ENCODE measurements at places on chromosomes 6 and 20. TPM values are rescaled to one million over a fixed set of nuclear protein-coding genes. Genes with fewer than 3 reads are reported as not detected.

DNA sequence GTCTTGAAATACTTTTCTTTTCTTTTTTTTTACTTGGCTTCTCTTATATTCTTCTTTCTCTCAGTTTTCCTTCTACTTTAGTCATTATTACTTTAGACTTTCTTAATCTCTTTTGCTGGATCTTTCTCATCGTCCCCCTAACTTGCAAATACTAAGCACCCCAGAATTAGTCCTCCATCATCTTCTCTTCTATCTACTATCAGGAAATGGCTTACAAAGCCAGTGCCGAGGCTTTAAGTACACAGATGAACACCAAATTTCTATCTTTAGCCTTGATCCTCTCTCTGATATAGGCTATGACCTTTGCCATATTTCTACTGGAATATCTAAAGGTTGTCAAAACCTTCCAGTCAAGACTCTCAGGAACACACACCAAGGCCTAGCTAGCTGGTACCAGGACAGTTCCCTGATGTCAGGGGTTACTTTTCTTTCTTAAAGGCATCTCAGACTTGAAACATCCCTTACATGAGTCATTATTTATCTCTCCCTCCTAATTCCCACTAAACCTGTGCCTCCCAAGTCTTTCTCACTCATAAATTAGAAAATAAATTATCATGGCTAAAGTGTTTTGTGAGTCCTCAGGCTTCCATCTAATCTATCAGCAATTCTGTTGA, 278.6 kb upstream of the TCF21 start:
- no peak for DNase-seq

DNA sequence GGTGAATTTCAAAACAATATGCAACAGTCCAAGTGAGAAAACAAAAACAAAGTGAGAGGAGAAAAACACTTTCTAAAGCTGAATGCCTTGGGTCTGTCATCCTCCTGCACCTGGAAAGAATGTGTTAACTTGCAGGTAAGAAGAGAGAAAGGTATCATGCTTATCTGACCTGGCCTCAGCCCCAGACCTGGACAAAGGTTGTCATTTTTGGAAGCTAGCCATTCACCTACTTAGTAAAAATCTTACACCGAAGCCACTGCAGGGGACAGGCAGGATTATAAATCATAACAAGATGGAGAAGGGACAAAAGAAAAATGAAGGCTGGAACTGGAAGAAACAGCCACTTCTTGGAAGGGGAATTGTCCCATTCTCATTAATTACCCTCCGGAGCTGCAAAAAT, 69.4 kb downstream of the GFOD1 start:
- DNase-seq = no peak

- DNase-seq = no peak
These were observed 445.7 kb upstream of the CDH4 start for GRCh38 chr20:60806354-60806753.

DNA sequence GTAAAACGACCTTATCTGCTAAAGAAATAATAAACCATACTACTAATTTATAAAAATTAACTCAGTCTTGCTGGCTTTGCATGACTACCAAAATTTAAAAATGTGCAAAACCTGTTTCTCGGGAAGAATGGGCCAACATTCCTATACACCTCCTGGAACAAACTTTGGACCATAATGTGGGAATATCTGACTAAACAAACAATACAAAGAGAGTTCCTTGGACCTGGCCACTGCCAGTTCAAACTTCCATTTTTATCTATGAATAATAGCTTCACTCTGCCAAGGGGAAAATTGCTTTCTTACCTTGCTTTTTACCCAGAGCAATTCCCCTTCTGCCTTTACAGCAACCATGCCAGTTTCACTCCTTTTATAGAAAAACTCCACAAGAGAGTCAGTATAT, 38.7 kb upstream of the POU5F1 start:
- DNase-seq = no peak

DNA sequence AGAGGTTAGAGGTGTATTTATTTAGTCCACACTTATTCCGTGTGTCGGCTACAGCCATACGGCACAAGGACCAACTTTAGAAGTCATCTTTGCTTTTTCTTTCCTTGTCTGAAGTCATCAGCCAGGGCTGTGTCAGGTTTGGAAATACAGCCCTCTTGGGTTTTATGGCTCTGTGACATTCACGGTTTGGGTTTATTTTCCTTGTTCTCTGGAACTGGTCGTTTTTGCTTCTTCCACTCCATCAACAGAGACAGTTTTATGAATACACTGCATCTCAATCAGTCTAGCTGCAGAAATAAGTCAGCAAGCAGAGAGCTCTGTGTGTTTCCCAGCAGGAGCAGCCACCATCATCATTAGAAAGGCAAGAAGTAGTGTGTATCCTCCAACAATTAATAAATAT, 132.5 kb downstream of the TBC1D7 start:
- DNase-seq = no peak

DNA sequence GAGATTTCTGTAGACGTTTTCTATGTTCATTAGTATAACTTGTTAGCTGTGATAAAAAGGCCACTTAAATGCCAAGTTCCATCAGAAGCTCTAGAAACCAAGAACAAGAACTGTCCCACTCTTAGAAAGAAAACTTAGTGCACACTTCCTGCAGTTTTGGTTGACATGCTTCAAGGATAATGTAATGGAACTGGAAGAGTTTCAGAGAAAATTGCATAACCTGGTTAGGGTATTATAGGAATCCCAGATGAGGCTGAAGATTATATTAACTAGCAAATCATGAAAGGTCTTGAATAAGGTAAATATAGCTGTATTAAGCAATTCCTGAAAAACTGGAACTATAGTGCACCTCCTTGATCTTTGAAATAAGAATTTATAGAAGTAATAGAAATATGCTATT, 1.8 kb upstream of the PHACTR2 start:
- DNase-seq = peak; percentile 48

DNA sequence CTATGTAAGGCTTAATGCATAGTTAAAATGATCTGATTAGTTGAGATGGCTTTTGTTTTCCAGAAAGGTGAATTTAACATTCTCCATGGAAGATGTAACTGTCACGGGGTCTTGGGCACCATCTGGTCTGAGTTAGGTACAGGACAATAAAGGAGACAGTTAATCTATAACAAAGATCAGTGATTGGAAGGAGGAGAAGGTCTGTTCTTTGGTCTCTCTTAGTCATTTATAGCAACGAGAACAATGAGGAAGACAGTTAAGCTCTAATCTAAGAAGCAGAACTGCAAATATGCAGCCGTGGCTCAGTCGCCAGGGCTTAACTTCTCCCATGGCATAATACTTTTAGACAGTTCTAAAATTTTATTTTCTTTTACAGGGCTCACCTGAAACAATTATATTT, 405.5 kb upstream of the SULF2 start:
- no peak for DNase-seq

DNA sequence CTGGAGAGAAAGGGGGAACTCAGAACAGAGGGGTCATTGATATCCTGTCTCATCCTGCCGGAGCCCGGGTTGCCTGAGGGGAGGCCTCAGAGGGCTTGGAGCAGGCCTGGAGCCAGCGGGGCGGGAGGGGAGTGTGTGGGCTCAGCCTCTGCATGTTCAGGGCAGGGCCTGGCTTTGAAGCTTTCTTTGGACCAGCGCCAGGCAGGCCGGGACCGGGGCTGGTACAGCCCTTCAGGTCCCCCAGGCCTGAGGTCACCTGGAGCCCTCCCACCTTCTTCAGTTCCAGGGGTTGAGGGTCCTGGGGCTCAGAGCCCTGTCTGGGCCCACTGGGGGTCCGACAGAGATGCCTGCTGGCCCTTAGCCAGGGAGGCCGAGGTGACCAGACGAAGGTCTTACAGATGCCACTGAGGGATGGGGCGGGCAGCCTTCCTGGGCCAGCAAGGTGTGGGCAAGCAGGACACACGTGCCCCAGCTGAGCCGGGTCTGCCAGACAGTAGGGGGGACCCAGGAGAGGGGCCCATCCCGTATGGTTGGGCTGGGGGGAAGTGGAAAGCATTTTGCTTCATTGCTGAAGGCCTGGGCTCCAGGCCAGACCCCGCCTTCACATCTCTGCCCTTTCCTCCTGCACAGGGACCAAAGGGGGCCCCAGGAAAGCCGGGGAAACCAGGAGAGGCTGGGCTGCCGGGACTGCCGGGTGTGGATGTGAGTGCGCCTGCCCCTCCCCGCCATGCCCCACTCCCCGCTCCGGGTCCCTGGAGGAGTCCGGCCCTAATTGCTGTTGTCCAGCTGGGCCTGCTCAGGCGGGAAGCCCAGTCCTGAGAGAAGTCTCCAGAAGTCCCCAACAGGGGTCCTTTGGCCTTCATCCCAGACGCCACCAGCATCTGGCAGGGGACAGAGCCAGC, 2.0 kb downstream of the COL9A3 start:
- DNase-seq = peak; percentile 55

GRCh38 chr6:110256366-110256765, 76.1 kb downstream of the CDC40 start:
- no peak for DNase-seq

DNA sequence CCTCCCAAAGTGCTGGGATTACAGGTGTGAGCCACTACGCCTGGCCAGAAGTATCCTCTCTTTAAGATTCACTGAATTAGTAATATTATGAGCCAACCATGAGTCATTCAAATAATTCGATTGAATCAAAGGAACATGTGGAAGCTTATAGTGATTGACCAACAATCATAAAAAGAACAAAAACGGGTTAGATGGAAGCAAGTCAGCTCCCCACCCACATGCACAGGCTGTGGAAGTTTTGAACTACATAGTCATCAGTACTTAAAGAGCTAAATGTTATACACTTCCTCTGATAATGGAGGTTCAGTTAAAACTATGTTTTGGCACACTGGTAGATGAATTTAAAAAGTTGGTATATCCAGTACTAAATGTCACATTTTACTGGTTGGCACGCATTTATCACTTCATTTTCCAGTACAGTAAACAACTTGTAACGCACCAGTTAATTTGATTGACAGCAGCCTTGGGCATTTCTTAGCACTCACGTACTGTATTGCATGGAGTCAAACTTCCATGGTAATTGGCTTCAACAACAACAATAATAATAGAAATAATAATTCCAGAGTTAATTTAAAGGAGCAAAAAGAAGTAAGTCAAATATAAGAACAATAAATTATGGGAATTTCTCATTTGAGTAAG, 1107.3 kb upstream of the MAP3K7 start:
- no peak for DNase-seq

DNA sequence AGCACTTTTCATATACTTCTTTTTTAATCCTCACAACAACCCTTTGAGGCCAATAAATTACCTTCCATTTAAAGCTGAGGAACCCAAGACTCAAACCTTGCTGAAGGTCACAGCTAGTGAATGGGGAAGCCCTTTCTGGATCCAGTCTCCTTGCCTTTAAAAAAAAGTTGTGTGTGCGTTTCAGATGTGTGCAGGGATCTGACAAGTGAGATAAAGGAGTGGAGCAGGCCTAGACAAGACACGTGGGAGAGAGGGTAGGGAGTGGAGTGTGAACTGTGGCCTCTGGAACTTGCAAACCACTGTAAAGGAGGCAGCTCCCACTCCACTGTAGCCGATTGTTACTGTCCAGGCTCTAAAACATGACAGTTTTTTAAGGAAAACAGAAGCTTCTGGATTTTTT, 1.9 kb downstream of the KLHL32 start:
- DNase-seq = no peak

Gene SAMD3
- not detected for total RNA-seq

Gene C20orf204
- total RNA-seq = not detected

Gene THBS2
- 0.19 TPM for total RNA-seq

Gene MUC21
- not detected for total RNA-seq

Gene UNC5CL
- 0.25 TPM for total RNA-seq

Gene SLPI
- 79.8 TPM for total RNA-seq

Gene ZNF165
- total RNA-seq = 1.2 TPM

Gene BMP6
- 2.8 TPM for total RNA-seq

Data from H4 (cell line).